ENCODE measurements at places on chromosomes 16 and 17. TPM values are rescaled to one million over a fixed set of nuclear protein-coding genes. Genes with fewer than 3 reads are reported as not detected.

MYH3 gene
- total RNA-seq = 0.78 TPM

MCRIP2 gene
- 12.9 TPM for total RNA-seq

PAQR4 gene
- total RNA-seq = 31.2 TPM

CTRB1 gene
- not detected for total RNA-seq

NPIPB9 gene
- 1.7 TPM for total RNA-seq

CLEC10A gene
- not detected for total RNA-seq

CCL1 gene
- total RNA-seq = not detected

OR1F1 gene
- not detected for total RNA-seq

WDR90 gene
- total RNA-seq = 50.0 TPM

CHMP1A gene
- total RNA-seq = 86.3 TPM

CCL16 gene
- total RNA-seq = 0.51 TPM

CTRL gene
- total RNA-seq = 1.8 TPM

PLEKHH3 gene
- 13.2 TPM for total RNA-seq

KRTAP9-8 gene
- not detected for total RNA-seq

APOH gene
- not detected for total RNA-seq

DNA sequence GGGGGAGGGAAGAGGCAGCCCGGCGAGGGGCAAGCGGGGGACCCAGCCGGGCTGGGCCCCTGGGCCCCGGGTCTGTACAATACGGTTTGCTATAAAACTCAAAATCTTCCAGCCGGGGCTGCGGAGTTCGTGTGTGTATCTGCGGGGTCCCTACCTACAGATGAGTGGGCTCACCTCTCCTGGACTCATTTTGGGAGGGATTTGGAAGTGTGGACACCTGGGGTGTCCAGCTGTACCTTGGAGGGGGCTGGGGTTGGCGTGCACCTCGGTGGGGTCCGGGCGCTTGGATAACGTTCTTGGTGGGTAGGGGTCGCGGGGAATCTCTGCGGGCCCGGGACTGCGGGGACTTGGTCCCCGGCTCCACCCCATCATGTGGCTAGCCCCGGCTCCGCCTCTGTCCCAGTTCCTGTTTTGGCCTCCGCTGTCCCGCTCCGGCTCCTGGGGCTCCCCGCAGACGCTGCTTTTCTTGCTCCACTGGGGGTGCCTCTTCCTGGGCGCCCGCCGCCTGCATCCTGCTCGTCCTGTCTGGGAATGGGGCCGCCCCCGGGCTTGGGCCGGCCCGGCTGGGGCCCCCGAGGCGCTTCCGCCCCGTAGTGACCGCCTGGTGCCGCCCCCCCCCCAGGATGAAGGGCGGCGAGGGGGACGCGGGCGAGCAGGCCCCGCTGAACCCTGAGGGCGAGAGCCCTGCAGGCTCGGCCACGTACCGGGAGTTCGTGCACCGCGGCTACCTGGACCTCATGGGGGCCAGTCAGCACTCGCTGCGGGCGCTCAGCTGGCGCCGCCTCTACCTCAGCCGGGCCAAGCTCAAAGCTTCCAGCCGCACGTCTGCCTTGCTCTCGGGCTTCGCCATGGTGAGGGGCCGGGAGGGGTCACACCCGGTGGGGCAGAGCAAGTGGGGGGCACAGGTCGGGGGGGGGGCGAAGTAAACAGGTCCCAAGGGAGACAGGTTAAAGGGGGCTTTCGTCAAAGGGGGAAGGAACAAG lies at the start of gene ORAI3:
TSS of gene ORAI3 (plus strand) at position 402 of the 983 bp plus-strand sequence. CDS start at position 624, 222 bp downstream.
- peak; percentile 52 for DNase-seq

- peak; percentile 66 for DNase-seq
Observed at GRCh38 chr17:55116440-55116914, 147.9 kb downstream of the STXBP4 start.

DNA sequence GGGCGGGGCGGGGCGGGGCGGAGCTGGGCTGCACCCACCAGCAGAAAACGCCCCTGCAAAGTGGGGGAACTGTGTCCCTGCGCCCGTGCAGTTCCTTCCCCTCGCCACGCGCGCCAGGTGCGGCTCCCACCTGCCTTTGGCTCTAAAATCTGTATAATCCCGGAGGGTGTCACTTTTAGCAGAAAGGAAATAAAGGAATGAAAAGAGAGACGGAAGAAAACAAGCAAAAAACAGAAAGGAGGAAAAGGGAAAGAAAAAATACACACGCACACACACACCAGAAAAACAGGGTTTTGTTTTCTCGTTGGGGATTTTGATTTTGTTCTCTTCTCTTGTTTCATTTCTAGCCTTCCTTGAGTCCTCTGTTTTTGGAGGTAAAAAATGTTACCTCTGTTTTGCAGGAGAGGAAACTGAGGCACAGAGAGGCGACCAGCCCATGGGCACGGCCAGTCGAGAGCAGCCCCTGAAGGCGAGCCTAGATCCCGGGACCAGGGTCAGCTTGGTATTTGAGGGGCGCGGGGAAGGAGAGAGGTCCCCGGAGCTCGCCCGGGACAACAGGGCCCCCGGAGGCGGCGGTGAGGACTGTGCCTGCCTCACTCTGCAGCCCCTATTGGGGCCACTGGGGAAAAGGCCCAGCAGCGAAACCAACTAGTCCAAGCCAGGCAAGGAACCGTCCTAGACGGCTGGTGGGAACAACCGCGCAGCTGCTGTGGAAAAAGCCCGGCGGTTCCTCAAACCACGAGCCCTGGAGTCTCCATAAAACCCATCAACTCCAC lies 594 bp upstream of the CARHSP1 start:
- DNase-seq = no peak

DNA sequence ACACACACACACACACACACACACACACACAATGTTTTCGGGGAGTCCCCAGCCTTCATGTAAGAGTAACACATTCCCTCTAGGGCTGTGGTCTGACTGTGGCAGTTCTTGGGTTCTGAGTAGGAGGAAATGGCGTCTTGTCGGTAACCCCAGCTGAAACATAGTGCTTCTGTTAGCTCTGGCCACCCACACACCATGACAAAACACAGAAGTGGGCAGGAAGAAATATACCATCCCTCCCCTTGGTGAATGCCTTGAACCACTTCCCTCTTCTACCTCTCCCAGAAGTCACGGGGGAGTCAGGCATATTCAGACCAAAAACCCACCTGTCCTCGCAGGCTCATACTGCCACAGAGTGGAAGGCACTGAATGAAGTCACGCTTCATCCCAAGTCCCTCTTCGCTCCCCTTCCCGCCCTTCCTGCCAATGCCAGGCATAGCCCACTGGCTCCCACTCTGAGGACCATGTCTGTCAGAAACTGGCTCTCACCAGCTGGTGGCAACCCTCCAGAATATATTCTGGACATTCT lies 11.5 kb downstream of the SLC35B1 start:
- DNase-seq = no peak

GRCh38 chr16:30027588-30028437 lies 3.3 kb downstream of the TLCD3B start:
- no peak for DNase-seq

GRCh38 chr16:77683397-77684180 lies 38.7 kb upstream of the NUDT7 start:
- no peak for DNase-seq

GRCh38 chr16:75647112-75647491 lies 363 bp downstream of the KARS1 start:
- DNase-seq = no peak

GRCh38 chr17:56497132-56497531 lies 96.4 kb upstream of the NOG start:
- no peak for DNase-seq

- peak; percentile 97 for DNase-seq
Observed at GRCh38 chr17:1413281-1413791, 13.3 kb upstream of the YWHAE start.

DNA sequence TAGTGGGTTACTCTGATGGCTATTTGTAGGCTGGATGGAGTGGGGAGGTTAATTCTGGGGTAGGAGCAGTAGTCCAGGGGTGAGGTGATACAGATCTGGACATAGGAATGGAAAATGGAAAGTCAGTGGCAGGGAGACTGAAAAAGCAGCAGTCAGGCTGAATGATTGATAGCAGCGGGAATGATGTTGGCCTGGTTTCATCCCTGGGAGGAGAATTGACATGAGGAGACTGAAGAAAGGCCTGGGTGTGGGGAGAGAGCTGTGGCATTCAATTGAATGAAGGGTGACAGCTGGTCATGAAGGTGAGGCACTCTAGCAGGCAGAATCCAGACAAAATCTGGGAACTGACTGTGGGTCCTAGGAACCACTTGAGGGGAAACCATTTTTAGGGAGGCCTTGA lies 34.7 kb upstream of the CLEC18A start:
- no peak for DNase-seq

GRCh38 chr16:67544329-67544841 lies 15.8 kb downstream of the RIPOR1 start:
- DNase-seq = no peak

- DNase-seq = no peak
Observed at GRCh38 chr17:45824901-45825492, 19.7 kb upstream of the SPPL2C start.

GRCh38 chr16:87724490-87725291 lies 41.1 kb downstream of the KLHDC4 start:
- no peak for DNase-seq

- no peak for DNase-seq
Observed at GRCh38 chr16:89765292-89765830, 44.0 kb downstream of the ZNF276 start.

GRCh38 chr16:57540906-57541753 lies 1.3 kb upstream of the ADGRG5 start:
- no peak for DNase-seq

GRCh38 chr17:81794509-81794908 lies 9.4 kb upstream of the GCGR start:
- DNase-seq = no peak

- DNase-seq = peak; percentile 81
Observed at GRCh38 chr17:82418001-82418986, at the start of the genes HEXD and OGFOD3. Gene HEXD (plus strand): TSS chr17:82418347. CDS start chr17:82419800, 1,453 bp downstream. Gene OGFOD3 (minus strand): TSS chr17:82418586. CDS start chr17:82418485, 101 bp downstream.

GRCh38 chr16:47392081-47392480 lies 68.8 kb downstream of the ITFG1 start:
- no peak for DNase-seq

DNA sequence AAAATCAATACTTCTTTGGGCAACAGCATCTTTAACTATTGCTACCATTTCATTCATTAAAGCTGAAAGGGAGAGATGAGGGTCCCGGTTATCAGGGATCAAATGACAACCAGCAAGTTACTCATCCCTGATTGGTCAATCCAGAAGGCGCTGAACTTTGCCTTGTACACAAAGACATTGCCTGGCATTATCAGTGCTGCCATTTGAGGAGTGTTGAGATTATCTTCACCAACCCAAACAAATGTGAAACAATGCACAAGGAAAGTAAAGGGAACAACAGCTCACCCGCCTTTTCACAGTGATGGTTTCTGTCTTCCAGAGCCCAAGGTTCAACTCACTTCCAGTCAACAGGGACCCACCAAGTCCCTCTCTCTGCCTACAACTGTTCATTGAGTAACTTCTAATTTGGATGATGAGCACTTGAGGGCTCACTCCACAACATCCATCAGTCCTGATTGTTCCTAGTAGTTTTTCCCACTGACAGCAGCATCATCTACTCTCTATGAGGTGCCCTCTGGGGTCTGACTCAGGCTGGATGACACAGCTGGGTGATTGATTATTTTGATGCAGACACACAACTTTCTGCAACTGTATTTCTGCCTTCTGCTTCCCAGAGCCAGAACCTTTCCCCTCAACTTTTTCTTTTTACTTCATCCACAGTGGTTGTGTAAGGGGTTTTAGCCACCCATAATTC lies 32.0 kb downstream of the LYRM9 start:
- no peak for DNase-seq

DNA sequence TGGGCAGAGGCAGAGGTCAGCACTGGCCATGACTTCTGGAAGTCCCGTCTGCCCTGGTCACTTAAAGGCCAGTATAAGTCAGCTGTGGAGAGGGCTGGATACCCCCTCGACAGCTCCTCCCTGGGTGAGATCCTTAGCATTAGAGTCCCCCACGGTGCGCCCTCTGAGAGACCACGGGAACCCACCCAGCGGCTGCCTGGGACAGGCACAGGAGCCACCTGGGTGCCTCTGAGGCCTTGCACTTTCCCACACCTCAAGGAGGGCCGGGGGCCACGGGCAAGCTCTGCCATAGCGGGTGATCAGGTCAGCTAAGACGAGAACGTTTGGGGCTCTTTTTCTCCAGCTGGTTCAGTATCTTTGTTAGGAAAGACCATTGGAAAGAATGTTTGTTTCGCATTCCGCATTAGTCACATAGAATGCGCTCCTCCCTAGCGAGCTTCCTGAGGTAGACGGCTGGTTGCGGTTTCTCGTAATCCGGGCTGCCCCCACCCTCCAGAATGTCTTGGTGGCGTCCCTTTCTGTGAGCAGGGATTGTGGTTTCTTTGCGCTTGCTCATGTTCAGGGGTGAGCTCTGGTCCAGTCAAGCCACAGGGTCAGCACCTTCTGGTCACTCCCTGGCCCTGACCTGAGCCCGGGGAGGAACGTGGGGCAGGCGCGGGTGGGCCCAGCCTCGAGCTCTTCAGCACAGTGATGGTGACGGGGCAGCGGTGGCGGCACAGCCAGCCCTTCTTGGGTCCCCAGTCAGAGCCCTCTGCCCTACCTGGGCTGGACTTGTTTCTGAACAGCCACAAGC lies 25.2 kb downstream of the NME3 start:
- DNase-seq = no peak

- DNase-seq = peak; percentile 13
Observed at GRCh38 chr16:65728167-65728566, 606.3 kb upstream of the CDH11 start.

- peak; percentile 45 for DNase-seq
Observed at GRCh38 chr17:6070913-6071511, 833 bp downstream of the WSCD1 start.

DNA sequence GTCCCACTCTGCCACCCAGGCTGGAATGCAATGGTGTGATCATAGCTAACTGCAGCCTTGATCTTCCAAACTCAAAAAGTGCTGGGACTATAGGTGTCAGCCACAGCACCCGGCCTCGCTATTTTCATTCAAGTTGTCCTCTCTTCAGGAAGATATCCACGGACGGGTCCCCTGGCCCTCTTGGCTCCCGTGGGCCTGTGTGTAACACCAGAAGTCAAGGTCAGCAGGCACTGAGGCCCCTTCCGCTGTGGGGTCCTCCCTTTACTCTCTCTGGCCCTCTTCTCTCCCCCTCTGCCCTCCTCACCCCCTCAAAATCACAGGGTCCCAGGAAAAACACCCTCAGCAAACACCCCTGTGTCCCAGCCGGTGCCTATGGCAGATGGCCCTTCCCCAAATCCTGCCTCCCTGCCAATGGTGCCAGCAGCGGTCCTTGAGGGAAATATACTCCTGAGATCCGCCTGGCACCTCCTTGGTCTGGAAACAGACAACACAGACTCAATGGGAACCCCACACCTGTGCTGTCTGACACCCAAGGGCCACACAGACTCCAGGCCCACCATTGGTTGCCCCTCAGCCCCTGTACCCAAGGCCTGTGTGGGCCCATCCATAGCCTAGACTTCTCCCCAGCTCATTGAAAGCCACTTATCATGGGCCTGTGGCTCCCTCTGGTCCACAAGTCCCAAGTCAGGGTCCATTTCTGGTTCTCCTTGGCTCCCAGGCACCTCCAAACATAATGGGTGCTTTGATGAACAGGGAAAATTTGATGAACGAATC lies 221.5 kb downstream of the ZNF423 start:
- DNase-seq = no peak

- DNase-seq = no peak
Observed at GRCh38 chr16:9042533-9042932, 48.9 kb upstream of the HAPSTR1 start.

- peak; percentile 59 for DNase-seq
Observed at GRCh38 chr16:2511128-2511800, 2.5 kb upstream of the ATP6V0C start.
